T-cell (primary cell): ENCODE measurements at places on chromosomes 4 and X. TPM values are rescaled to one million over a fixed set of nuclear protein-coding genes. Genes with fewer than 3 reads are reported as not detected.

GRCh38 chr4:98802770-98803198 lies 126.1 kb downstream of the EIF4E start:
- H3K36me3 ChIP-seq = no peaks in the 10 kb centered on the region
- H3K4me1 ChIP-seq = no peaks in the 10 kb centered on the region
- no peaks in the 10 kb centered on the region for H3K27me3 ChIP-seq
- no peak overlapping the region for H3K4me3 ChIP-seq

CYSLTR1 gene
- 11.0 TPM for total RNA-seq

- H3K4me3 ChIP-seq = no peak overlapping the region
- no peaks in the 10 kb centered on the region for H3K27me3 ChIP-seq
- no peaks in the 10 kb centered on the region for H3K36me3 ChIP-seq
- no peak overlapping the region for H3K27ac ChIP-seq
- DNase-seq = no peak
- no peaks in the 10 kb centered on the region for H3K4me1 ChIP-seq
Observed at GRCh38 chr4:163284304-163284703, 48.1 kb downstream of the NPY1R start.

GRCh38 chr4:138251938-138252337 lies 9.8 kb upstream of the SLC7A11 start:
- no peak overlapping the region for H3K27ac ChIP-seq
- H3K4me3 ChIP-seq = no peak overlapping the region
- no peaks in the 10 kb centered on the region for H3K4me1 ChIP-seq
- no peaks in the 10 kb centered on the region for H3K36me3 ChIP-seq
- H3K27me3 ChIP-seq = no peaks in the 10 kb centered on the region
